T-cell (primary cell): ENCODE measurements at places on chromosomes 11 and 22.

DNA sequence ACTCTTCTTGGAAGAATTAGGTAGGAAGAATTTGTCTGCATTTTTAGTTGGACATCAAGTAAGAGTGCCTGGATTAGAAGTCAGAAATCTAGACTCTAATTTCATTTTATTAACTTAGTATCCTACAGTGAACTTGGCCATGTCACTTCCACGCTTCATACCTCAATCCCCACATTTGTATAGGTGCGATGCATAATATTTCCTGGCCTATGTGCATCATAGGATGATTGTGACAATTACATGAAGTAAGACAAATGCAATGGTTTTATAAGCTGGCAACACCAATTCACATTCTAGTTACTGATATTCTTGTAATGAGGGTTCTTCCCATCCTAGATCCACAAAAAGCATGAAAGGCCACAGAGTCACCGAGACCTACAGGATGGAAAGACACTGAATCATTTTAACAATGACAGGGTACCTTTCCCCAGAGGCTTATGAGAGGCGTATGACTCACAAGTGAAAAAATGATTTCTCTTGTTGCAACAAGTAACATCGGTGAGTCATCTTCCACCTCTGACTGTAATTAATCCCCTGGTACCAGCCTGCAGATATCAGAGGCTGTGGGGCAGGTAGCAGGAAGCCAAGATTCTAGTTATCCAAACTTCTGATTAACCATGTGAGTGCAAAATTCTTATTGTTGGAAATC is 56.0 kb upstream of the OR5AK2 start:
- no peak for DNase-seq

- DNase-seq: no peak
Measured at GRCh38 chr11:44178381-44178780, 82.9 kb downstream of the EXT2 start.

DNA sequence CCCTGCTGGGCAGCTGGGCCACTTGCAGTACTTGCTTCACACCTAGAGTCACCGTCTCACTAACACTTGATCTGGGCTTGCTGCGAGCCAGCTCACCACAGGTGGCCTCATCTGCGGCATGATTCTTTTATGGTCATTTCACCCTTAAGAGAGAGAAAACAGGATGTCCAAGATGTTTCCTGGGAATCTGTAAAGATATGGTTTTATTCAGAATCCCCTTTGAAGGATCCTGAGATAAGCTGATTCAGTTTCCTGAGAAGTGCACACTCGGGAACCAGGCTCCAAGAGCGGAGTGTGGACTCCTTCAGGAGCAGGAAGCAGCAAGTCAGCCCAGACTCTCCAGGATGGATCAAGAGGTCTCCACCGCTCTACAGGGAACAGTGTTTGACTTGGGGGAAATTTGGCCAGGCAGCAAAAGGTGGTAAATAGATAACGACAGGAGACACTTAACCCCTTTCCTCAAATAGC is 21.8 kb upstream of the TP53AIP1 start:
- DNase-seq: no peak

- DNase-seq: no peak
Measured at GRCh38 chr22:26172389-26172990, 3.2 kb downstream of the SEZ6L start.

DNA sequence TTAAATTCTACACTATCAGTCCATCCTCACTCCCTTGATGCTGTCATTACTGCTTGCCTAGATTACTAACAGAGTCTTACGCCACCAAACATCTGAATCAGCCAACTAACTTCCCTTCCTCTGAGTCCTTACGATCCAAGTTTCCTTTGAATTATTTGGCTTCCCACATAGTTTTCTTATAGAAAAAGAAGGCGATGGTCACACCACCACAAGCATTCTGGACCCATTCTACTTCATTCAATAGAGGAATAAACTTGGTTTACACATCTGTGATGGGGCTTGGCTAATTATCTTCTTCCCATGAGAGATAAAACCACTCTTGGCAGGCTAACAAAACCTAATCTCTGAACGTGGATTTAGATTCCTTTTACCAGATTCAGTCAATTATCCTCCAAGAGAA is 35.0 kb downstream of the INTS4 start:
- no peak for DNase-seq

GRCh38 chr11:117806846-117807245 is 9.8 kb upstream of the DSCAML1 start:
- DNase-seq: no peak

- DNase-seq: no peak
Measured at GRCh38 chr11:133965031-133965601, 8.3 kb upstream of the IGSF9B start.

DNA sequence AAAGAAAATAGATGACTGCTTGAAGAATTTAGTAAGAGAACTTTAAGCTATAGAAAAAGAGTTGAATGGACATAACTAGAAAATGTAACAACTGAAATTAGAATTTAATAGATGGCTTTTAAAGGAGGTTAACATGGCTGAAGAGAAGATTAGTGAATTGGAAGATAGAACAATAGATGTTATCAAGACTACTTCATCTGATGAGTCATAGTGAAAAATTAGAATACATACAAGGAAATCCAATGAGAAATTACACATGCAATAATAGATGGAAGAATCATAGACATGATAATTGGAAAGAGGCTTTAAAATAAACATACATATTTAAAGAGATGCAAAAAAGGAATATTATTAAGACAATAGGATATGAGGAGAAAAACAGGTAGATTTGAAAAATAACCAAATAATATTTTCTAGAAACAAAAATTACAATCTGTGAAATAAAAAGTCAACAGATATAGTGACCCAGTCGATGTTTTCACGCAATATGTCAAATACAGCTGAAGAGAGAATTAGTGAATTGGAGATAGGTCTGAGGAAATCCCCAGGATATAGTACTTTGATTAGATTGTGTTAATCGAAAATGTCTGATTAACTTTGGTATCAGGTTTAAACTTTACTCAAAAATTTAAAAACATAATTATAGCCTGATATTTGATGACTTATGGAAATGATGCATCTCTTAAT is 28.2 kb downstream of the CAT start:
- DNase-seq: no peak

DNA sequence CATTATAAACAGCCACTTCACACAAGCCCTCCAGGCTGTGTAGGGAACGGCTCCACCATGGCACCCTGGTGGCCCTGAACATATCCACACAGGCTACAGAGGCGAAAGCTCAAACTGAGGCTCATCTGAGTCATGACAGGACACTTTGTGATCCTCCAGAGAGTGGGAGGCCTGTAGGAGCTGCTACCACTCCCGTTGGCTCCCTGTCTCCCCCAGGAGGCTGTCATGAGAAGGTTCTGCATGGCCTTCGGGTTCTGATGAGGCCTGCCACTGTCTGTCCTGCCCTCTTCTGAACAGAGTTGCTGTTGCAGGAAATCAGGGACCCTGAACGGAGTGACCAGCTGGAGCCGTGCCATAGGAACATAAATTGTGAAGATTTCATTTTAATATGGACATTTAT is 23.8 kb upstream of the ALDH3B2 start:
- DNase-seq: no peak

DNA sequence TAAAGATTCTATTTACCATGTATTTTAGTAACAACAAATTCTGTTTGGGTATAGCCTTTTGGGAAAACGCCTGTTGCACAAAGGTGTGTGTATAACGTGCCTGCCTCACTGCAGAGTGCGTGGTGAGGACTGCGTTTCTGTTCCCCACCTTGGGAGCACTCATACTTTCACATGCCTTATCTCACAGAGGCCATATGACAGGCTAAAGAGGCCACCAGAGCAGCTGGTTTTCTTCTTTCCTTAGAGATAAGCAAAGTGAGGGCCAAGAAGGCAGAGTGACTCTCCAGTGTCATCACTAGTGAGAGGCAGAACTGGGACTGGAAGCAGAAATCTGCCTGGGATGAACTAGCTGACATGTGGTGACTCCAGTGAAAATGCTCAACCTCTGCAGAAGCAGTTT is 369.2 kb upstream of the NARS2 start:
- no peak for DNase-seq

DNA sequence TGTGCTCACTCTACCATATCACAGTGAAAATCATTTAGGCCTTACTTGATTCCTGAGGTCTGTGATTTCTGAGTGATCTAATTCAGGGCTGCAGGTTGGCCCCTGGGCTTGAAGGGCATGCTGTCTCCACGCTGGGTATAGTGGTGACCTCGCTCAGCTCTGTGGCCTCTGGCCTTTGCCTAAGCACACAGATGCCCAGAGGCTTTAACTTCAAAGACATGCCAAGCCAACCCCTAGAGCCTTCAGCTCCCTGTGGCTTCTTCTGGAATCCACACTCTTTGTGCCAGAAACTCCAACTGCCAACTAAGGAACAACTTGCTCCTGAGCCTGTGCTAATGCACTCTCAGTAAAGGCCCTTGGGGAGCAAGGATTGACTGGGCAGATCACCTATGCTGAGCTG is 232.6 kb upstream of the MPPED2 start:
- DNase-seq: no peak

DNA sequence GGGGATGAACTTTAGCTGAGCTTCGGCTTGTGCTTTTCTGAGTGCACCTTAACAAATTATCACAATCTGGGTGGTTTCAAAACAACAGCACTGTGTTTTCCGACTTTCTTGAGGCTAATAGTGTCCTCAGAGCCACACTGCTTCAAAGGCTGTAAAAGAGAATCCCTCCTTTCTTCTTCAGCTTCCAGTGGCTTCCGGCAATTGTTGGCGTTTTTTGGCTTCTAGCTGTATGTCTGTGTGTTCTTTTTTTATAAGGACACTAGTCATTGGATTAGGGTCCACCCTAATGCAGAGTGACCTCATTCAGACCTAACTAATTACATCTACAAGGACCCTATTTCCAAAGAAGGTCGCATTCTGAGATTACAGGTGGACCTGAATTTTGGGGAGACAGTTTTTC is 30.6 kb downstream of the KIAA1671 start:
- DNase-seq: no peak

DNA sequence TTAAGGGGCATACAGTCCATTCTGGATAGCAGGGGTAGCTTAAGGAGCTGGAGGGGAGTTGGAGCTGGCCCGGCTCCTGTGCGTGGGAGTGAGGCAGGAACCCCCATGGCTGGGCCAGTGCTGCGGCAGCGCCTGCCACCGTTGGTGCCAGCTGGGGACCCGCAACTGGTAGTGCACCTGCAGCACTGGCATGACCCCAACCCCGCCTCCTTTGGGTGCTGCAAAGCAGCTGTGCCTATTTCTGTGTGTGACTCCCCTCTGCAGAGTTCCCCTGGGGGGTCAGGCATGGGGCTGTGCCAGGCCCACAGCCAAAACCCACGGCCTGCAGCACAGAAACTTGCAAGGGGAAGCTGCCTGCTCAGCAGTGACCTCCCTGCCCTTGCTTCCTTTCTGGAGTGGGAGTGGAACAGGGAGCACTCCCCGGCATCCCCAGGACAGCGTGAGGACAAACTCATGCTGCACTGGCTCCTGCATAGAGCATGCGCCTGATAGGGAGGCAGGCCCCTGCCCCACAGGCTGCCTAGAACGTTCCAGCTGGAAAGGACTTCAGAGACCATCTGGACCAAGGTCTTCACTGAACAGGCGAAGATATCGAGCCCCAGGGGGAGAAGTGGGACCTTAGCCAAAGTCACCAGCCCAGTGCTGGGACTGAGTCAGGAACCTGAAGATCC is 26.2 kb upstream of the RAB1B start:
- DNase-seq: no peak

DNA sequence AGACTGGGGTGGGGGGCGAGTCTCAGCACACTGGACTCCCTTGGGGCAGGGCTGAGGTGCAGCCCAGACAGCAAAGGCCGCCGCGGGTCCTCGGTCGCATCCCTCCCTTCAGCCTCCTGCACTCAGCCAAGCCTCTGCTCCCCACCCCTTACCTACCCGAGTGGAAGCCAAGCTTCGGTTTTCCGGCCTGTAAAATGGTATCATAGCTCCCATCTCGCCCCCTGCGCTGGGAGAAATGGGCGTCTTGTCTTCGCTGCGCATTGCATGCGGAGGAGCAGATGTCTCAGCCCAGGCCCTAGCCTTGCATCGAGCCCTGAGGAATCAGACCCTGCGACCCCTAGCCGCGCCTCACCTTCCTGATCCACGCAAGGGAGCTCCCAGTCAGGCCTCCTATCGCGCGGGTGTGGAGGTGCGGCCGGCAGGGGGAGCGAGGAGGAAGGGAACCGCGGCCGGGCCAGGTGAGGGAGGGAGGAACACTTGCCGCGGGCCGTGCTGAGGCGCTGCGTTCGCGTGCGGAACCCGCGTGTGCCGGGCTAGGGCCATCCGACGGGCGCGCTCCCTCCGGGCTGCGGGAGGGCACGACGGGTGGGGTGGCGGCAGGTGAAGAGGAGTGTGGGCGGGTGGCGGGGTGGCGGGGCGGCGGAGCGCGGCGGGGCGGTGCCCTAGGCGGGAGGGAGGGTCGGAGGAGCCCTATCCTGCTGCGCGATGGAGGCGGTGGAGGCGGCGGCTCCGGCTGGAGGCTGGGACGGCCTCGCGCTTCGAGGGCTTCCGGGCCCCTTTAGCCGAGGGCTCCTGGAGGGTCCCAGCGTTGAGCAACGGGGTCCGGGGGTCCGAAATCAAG is 4.1 kb upstream of the TBX1 start:
- peak; percentile 54 for DNase-seq

- no peak for DNase-seq
Measured at GRCh38 chr11:120457996-120458395, 53.6 kb upstream of the GRIK4 start.
